ENCODE measurements at places on chromosomes 2 and 18. TPM values are rescaled to one million over a fixed set of nuclear protein-coding genes. Genes with fewer than 3 reads are reported as not detected.
A peak's percentile ranks its signal among the peaks of the same experiment; 100 is the strongest.

Gene CYTIP
- total RNA-seq, result 22.8 TPM

Gene ACVR1
- total RNA-seq, result 35.5 TPM

Gene PID1
- 24.3 TPM for total RNA-seq

Gene PIEZO2
- total RNA-seq, result 26.8 TPM

DNA sequence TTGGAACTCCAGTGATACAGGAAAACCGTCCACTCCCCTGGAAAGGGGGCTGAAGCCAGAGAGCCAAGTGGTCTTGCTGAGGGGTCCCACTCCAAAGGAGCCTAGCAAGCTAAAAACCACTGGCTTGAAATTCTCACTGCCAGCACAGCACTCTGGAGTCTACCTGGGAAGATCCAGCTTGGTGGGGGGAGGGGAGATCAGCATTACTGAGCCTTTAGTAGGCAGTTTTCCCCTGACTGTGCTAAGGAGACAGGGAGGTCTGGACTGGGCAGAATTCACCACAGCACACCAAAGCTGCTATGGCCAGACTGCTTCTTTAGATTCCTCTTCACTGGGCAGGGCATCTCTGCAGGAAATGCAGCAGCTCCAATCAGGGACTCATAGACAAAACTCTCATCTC, 510.7 kb upstream of the LRRTM1 start:
- DNase-seq, result no peak

- DNase-seq, result no peak
Observed at GRCh38 chr2:120770176-120770575, 34.5 kb downstream of the GLI2 start.

DNA sequence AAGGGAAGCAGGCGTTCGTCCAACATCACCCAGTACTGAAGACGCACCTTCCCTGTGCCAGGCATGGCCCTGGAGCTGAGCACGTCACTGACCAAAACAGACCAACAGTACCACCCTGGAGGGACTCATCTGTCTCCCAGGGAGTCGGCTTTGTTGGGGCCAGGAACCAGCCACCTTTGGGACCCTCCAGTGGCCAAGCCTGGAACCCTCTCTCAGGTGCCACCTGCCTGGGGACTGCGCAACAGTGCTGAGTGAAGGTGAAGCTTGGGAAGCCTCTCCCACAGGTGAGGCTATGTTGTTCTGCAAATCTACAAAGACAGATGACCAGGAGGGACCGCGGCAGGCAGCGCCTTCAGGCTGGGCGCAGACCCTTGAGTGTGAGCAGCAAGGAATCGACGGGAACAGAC, 91.4 kb upstream of the OTOS start:
- DNase-seq, result no peak

DNA sequence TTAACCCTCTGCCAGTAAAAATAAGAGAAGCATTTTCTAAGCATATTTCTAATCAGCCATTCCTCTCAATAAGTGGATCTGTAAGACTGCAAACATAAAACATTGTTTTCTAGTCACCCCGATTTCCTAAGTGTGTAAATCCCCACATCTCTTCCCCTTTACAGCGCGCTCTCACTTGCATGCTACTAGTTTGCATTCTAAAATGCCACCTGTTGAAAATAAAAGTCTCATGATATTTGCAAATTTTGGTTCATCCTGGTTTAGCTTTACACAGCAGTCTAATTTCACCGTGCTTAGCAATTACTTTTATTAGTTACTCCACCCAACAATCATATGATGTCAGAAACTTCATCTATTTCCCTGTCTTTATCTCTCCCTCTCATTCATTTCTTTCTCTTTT, 1230.7 kb upstream of the ZEB2 start:
- DNase-seq, result no peak

DNA sequence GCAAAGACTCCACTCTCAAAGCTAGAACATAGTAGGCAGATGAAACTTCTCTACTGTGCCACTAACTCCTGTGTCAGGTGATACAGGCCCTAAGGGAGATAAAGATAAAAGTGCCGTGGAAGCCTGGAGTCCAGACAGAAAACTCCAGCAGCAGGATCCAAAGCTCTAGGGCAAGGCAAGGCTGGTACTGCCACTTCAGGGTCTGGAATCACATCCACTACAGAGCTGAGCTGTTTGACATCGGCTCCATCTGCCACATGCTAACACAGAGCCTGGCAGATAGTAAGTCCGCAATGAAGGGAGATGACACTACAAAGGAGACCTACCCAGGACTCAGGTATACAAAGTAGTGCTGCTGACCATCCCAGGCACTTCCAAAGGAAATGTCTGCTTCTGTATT, 34.4 kb downstream of the EPG5 start:
- DNase-seq, result no peak

DNA sequence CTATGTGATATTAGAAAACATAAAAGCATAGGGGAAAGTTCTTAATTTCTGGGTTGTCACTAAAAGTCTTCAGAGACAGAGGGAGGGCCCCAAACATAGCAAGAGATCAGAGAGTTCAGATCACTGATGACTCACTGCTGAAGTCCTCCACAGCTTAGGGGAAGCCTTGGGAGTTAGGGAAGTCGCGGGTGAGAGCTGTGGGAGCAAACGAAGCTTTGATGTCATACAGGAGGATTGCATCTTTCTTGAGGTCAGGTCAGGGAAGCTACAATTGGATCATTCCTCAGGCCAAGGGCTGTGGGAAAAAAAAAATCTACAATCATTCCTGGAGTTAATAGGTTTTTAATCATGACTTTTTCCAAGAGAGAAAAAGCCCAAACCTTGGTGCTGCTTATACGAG, 96.2 kb downstream of the COPS8 start:
- no peak for DNase-seq

DNA sequence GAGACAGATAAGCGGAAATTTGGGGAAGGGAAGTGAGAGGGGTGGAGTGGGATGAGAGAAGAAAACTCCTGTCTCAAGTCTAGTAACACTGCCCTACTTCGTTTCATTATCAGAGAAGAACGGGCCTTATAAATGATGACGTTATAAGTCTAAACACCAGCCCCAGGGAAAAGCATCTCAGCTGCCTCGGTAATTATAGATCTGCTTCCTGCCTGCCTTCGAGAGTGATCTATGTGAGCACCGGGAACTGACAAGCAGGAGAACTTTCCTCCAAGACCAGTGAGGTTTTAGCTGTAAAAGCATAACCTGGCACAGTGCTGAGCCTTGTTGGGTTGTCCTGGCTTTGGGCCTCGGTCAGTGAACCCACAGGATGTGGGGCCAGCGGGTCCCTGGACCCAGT, 227.9 kb upstream of the SIX2 start:
- no peak for DNase-seq

GRCh38 chr2:217948351-217948791, 54.4 kb downstream of the TNS1 start:
- DNase-seq, result peak; percentile 54
